Hippocampal formation (tissue), 2 donors: ENCODE measurements at places on chromosomes 2 and 18.

GRCh38 chr2:15783489-15783888 lies 156.9 kb upstream of the MYCN start:
- DNase-seq, result no peak

- no peak for DNase-seq
Observed at GRCh38 chr2:179995741-179996515, 11.2 kb downstream of the CWC22 start.

DNA sequence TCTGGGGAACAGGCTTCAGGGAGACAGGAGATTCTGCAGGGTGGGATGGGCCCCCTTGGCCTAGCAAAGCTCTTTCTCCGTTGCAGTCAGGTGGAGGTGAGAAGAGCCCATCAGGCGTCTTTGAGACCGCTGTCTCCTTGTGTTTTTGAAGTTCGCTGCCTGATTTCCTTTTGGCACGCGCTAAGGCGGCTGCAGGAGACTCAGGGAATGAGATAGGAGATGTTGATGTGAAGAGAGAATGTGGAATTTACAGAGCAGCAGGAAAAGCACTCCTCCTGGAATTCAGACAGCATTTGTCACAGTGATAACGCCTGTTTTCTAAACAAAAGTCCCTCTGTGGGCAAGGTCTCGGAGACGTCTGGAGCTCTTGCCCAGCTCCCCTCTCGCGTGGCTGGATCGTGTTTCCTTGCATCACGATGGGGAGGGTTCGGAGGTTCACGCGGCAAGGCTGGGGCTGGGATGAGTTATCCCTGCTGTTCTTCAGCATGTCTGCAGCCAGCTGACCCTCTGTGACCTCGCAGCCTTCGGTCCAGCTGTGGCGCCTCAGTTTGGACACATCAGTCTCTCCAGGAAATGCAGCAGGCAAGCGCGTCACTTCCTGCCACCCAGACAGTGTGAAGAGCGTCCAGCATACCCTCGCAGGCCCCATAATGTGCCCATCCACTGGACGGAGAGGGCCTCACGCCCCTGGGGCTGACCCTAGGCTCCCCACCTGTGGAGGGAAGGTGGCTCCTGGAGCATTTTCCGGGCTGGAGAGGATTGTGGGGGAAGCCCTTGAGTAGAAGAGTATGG lies 30.2 kb downstream of the GLI2 start:
- no peak for DNase-seq

DNA sequence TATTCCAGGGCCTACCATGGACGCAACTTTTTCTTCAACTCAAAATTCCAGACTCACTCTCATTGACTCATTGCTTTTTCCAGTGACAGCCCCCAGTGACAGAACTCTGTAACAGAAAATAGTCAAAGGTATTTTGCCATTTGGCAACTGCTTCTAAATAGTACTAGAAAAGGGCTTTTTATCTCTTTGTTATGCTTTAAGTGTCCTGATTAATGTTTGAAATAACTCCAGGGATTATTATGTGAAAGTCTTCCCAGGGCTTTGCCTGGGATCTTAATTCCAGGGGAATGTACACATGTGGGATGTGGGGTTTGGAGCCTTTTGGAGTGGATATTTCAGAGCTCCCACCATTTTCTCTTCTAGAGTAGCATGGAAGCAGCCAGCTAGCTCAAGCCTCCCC lies 198.8 kb downstream of the KCNS3 start:
- DNase-seq, result no peak

GRCh38 chr2:110766291-110766690 lies 33.9 kb downstream of the ACOXL start:
- DNase-seq, result no peak

DNA sequence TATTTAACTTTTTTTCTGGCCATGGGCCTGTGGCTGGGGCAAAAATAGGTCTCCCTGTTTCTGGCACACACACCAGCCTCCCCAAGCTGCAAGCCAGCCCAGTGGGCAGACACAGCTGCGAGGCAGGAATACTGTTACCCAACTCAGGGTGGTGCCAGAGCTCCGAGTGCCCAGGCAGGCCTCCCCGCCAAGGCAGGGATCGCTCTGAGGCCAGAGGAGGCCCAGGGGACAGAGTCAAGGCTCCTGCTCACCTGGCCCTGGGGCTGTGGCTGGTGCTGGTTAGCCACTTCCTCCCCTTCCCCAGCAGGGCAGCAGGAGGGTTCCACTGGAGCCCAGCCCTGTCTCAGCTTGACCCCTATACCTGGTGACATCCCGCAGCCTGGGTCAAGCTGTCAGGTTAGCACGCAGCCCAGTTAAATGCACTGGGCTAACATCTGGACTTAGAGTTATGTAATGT lies 67.1 kb upstream of the EPAS1 start:
- no peak for DNase-seq

DNA sequence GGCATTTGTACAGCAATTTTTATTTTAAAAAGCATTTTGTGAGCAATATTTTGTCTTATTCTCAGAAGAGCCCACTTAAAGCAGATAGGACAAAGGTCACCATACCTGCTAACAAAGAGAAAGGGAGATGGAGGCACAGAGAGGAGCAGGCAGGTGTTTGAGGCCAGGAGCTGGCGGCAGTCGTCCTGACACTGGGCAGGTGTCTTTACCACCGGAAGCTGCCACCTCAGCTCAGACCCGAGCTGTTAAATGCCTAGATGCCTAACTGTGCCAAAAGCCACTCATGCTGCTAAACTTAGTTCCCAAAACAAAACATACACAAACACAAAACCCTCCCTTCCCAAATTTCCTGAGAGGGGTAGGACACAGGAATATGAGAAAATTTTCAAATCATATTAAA lies 120.9 kb downstream of the CNTNAP5 start:
- DNase-seq, result no peak

GRCh38 chr2:203583701-203584100 lies 48.6 kb upstream of the RAPH1 start:
- DNase-seq, result no peak

- DNase-seq, result no peak
Observed at GRCh38 chr2:63735263-63735662, 106.4 kb upstream of the UGP2 start.

GRCh38 chr2:3451169-3451568 lies 68.2 kb downstream of the ADI1 start:
- DNase-seq, result no peak

- no peak for DNase-seq
Observed at GRCh38 chr2:2876331-2877221, 501.0 kb downstream of the EIPR1 start.

DNA sequence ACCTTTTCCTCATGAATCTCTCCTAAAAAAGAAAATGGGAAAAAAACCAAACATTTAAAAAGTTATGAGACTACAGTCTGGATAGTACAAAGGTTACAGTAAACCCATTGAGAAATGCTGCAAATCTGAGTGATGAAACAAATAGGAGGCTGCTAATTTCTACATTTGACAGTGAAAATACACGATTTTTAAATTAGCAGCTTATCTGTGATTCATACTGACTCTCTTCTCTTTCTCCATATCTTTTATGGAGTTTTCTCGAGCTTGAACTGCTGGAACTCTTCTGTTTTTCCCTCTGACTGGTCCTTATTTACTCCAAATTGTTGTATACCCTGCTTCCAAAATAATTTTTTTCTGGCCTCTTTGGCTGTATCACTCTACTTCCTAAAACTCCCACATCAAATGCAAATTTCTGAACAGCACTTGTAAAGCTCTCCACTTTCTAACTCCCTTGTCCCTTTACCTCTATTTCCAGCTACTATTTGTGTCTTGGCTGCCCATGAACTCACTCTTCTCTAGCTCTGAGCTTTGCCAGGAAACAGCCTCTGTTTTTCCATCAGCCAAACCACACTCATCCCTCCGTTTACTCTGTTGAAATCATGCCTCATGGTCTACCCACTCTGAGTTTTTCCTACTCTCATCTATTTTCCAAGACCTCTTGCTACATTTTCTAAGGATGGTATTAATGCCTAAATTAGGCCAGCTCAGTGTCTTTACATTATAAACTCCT lies 73.7 kb downstream of the RBMS1 start:
- DNase-seq, result no peak

GRCh38 chr2:78175645-78176044 lies 653.5 kb upstream of the LRRTM4 start:
- no peak for DNase-seq

- no peak for DNase-seq
Observed at GRCh38 chr2:133448195-133448594, 120.1 kb downstream of the NCKAP5 start.
